ENCODE measurements at places on chromosomes 11 and 22.

GRCh38 chr22:17350292-17350691, 19.0 kb upstream of the CECR2 start:
- no peak for DNase-seq

- peak; percentile 76 for DNase-seq
These were observed 8.4 kb upstream of the SLC2A11 start for GRCh38 chr22:23849009-23850006.

- DNase-seq = no peak
These were observed 82.3 kb upstream of the PHOX2A start for GRCh38 chr11:72326151-72326848.

- no peak for DNase-seq
These were observed 49.1 kb downstream of the ADAMTS8 start for GRCh38 chr11:130379276-130379675.

All from stimulated activated CD8-positive, alpha-beta memory T cell treated with anti-CD3 and anti-CD28 coated beads, Interleukin-7, amount 100 ng/mL, for 1 hour (primary cell).